ENCODE measurements at places on chromosomes 3 and 15.

GRCh38 chr3:177618873-177619733, 421.8 kb upstream of the TBL1XR1 start:
- no peak for DNase-seq

DNA sequence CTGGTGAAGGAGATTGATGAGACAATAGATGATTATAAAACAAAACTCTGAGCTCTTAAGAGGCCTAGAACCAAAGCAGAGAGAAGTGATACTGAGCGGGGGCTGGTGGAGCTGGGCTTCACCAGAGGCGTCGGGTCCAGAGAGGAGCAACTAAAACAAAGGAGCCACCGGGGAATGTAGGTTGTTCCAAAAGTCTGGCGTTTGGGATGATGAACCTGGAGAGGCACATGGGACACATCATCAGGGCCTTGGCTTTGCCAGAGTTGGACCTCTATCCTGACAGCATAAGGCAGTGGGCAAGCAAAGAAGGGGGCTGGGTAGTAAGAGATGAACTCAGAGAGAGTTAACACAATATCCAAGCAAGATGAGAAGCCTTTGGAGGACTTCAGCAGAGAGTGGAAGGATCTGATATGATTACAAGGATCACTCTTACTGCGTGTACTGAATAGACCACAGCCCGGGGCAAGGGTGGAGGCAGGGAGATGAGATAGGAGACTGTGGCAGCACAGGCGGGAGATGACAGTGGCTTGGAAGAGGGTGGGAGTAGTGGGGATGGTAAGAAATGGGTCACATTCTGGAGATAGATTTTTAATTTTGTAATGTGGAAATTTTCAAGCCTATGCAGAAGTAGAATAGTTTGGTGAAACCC, 36.0 kb upstream of the RASA2 start:
- no peak for DNase-seq

DNA sequence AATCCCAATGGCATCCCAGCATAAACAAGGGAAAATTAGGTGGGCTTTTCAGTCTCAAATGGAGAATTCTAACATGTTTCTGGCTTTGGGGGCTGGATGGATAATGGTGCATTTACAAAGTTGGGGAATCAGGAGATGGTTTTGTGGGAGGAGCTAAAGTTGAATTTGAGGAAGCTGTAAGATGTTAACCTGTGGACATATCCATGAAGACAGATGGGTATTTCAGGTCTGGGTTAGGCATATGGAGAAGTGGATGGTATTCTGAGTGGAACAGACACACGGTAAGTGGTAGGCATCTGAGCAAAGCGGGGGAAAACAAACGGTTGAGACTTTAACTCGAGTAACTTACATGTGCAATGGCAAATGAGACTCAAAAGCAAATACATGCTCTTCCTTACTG, 1.7 kb upstream of the LMLN start:
- no peak for DNase-seq

- no peak for DNase-seq
These were observed 809 bp downstream of the RBP1 start for GRCh38 chr3:139538733-139539132.

GRCh38 chr3:39138804-39139415, 14.5 kb downstream of the CSRNP1 start:
- no peak for DNase-seq

- DNase-seq, result no peak
These were observed 38.4 kb upstream of the MEIS2 start for GRCh38 chr15:37138591-37139215.

Data from activated CD4-positive, alpha-beta T cell treated with anti-CD3 and anti-CD28 coated beads for 24 hours (primary cell).